ENCODE measurements at places on chromosomes 5 and 9.

GRCh38 chr5:137716337-137716736, 19.6 kb downstream of the KLHL3 start:
- no peak for DNase-seq

- DNase-seq, result no peak
Observed at GRCh38 chr5:179373101-179373934, 28.1 kb upstream of the ADAMTS2 start.

DNA sequence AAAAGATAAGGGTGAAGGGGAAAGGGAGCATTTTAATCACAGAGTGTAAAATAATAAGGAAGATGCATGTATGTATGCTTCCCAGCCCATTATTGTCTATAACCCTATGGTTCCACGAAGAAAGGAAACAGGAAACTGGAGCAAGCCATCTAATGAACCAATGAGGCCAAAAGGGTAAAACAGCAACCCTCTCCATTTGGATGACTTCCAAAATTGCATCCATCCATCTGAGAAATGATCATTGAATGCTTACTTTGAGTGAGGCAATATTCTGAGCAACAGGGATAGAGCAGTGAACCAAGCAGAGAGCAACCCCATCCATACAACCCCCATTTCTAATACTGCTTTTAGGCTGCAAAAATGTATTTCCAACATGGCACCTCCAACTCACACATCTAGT, 46.9 kb downstream of the ARL15 start:
- DNase-seq, result no peak

- peak; percentile 62 for DNase-seq
Observed at GRCh38 chr9:76996700-76997099, 22.8 kb upstream of the FOXB2 start.

DNA sequence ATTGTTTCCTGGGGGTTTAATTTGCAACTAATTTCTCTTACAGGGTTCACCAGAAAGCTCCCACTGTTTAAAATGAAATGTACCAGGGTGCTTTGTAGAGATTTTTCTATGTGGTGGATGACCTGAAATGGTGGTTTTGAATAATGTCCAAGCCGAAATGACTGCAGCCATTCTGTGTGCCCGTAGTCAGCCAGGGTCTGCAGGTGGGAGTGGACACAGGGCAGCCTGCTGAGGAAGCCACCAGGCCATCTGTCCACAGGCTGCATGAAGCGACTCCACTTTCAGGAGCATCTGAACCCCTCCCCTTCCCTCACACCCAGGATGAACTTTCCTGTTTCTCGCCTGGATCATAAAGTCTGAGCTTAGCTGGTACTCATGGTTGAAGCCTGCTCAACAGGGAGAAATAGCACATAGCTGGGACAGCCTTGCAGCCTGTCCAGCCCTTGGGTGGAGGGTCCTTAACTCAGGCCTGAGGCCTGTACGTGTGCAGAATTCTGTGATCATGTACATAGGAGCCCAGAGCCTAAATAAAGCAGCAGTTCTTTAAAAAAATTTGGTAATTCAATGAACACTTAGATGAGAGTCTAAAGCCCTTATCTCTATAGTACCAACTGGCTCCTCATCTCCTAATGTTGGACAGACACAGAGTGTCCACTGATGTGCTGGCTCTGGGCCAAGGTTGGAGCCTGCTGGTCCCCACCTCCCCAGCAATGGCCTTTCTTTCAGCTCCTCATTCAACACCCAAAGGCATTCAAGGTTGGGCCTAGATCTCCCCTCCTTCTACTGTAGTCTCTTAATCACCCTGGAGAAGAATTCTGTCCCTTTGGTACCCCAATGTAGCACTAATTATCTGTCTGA, 72.8 kb downstream of the SHB start:
- DNase-seq, result no peak

DNA sequence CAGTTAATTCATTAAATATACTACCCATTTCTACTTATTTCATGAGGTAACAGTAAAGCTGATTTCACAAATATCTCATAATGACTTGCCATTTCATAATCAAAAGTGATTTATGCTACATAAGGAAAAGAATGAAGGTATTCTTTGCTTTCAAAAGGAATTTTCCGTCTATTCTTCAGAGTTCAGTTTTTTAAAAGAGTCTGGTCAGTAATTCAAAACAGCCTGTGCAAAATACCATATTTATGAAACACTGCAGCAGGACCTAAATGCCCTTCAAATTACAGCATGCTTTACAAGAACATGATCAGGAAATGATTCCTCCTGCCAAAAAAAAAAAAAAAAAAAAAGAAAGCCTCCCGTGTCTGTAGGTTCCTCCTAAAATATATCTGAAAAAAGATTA, 154.7 kb downstream of the KIAA0825 start:
- no peak for DNase-seq

DNA sequence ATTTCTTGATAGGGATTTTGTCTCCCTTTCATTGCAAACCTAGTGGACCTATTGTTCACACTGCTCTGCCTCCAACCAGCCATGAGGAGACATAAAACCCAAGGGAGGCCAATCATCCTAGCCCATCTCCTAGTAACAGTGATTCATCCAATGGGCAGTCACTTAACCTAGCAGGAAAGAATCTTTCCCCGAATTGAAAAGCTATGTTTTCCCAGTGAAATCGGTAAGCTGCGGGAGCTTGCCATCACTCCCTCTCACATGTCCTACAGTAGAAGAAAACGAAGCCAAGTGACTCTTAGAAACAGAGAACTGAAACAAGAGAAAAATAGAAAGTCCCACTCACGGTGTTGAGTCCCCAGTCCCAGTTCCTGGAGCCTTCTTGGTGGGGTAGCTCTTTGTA, 123.3 kb downstream of the SUSD1 start:
- no peak for DNase-seq

- DNase-seq, result no peak
Observed at GRCh38 chr9:120919843-120920805, 6.5 kb downstream of the TRAF1 start.

GRCh38 chr5:57368010-57368409, 114.6 kb downstream of the ACTBL2 start:
- no peak for DNase-seq

DNA sequence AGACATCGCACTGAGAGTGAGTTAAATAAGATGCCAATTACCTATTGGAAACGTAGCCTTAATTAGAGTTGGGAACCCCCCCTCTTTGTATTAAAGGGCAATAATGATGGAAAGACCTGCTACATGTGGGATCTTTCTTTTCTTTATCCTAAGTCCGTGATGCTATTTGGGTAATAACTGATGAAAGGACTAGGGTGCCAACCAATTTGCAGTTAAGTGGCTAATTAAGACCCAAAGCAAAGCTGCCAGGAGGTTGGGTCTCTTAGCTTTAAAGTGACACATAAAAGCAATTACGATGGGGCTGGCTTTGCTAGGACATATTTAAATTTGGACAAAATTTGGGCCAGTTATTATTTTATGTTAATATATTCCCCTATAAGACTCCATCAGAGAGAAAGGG, 728.8 kb downstream of the NR2F1-AS1 start:
- DNase-seq, result no peak

DNA sequence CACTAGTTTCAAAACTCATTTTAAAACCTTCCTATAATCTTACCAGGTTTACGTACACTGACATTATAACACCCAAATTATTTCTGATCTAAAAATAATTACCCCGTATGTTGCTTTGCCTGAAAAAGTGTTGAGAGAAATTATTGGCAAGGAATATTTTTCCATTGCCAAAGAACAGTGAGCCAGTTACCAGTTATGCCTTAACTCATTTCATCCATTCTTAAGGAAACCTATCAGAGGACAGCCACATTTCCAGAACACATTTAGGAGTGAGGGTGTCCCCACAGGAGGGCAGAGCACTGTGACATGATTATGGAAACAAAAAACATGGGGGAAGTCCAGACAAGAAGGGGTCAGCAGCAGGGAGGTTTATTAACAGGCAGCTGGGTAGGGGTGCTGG, 52.2 kb downstream of the GABBR2 start:
- DNase-seq, result peak; percentile 43

GRCh38 chr5:132258102-132259068, 889 bp downstream of the PDLIM4 start:
- DNase-seq, result no peak

DNA sequence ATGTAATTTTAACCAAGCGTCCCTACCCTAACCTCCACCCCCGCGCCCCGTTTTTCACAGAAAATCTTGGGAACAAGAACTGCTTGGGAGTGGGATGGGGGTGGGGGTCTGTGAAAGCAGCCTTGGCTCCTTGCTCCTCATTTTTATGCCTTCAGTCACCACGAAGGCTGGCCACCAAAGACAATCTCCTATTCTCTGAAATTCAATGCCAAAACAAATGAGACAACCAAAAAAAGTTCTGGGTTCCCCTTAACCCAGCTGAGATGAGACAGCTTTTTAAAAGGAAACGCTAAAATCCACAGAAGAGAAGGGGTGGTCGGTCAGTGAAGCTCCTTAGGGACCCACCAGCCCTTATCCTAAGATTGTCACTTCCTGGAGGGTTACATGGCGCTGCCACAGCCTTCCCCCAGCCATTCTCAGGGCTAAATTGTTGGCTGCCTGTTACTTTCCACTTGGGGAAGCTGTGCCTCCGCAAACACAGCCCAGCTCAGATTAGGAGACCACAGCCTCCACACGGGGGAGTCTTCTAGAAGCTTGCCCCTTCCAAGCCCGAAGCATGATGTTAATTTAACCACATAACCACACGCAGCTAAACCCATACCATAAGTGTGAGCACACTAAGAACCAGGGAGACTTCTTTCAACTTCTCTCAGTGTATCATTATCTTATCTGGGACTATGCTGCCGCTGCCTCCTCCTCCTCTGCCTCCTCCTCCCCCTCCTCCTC, 136.3 kb downstream of the FOXD1 start:
- DNase-seq, result no peak

- peak; percentile 46 for DNase-seq
Observed at GRCh38 chr5:673831-674629, 19.1 kb downstream of the TPPP start.

DNA sequence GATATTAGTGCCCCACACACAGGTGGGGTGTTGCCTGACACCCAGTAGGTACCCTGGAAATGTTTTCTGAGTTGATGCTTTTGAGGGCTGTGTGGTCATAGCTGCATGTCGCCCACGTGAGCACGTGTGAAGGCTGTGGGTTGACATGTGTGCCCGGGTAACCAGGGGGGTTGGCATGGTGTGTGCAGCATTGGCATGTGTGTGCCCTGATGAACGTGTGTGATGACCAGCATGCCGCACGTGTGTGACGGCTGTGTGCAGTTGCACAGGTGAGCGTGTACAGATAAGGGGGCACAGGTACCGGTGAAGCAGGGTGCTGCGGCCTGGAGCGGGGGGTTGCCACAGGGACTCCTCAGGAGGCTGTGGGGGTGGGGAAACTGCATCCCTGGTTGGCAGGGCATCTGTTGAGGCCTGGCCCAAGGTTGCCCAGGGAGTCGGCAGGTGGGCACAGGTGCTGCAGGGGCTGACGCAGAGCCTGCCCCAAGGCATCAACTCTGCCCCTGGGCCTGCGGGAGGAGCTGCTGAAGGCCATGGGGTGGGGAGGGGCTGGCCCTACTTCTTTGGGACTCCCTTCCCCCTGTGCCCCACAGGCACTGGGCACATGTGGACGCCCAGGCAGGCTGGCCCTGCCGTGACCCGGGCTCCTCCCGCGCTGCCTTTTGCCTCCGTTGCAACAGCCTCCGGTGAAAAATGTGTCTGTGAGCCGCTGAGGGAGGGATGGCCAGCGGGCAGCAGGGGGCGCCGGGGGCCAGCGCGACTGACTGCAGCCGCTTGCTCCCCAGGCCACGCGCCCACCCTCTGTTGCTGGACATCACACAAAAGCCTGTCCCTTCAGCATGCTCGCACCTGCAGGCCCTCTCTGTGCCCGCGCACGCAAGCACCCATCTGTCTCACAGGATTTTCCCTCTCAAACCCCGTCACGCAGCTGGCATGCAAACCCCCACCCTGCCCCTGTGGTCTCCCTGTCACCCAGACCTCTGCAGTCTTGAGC, 2.2 kb downstream of the UNC5A start:
- no peak for DNase-seq

DNA sequence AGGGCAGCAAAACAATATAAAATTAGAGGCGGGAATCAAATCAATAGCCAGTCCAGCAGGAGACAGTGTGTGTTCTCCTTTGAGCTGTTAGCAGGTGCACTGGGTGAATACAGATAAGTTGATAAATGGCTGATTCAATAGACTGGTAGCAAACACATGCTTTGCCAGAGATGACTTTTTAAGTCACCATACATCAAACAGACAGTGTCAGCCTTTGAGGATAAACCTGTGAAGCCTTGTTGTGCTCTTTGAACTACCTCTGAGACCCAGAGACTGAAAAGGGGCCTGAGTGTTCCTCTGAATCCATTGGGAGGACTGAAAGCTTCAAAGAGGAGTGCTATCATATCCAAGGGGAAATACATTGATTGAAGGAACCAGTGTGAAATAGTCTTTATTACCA, 301.9 kb downstream of the RASEF start:
- DNase-seq, result no peak

DNA sequence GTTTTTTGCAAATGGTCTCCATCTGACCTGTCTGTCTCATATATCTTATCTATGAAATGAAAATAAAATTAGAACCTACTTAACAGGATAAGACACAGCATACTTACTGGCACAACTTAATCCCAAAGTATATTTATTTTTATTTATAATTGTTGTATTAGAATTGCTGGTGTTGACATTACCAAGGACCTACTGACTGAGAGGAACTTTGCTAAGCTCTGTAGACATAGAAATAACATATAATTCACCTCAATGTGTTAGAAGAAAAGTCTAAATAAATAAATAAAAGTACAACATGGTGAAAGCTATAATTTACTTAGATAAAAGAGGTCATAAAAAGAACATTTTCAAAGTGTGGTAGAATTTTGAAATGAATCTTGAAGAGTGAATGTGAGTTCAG, 1650.5 kb upstream of the NUDT12 start:
- DNase-seq, result no peak

- DNase-seq, result no peak
Observed at GRCh38 chr9:123389070-123389469, 33.1 kb downstream of the CRB2 start.

GRCh38 chr5:111075520-111075919, 4.0 kb downstream of the TSLP start:
- no peak for DNase-seq

- no peak for DNase-seq
Observed at GRCh38 chr9:38294220-38294960, 98.1 kb upstream of the ALDH1B1 start.

DNA sequence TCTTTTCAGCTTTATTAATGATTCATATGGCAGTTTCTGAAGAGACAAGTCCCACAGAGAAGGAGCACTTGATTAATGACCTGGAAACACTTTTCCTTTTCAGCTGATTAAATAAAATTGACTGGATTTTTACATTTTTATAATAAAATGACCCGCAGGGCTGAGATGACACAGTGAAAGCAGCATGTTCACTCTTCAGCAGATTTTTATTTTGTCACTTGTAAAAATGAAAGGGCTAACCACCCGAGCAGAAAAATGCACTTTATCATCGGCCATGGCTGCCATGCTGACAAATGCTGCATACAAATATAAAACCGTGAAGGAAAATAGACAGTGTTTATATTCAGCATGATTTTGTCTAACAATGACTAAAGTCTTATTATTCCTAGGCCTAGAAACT, 321.6 kb upstream of the ITGA1 start:
- DNase-seq, result no peak

DNA sequence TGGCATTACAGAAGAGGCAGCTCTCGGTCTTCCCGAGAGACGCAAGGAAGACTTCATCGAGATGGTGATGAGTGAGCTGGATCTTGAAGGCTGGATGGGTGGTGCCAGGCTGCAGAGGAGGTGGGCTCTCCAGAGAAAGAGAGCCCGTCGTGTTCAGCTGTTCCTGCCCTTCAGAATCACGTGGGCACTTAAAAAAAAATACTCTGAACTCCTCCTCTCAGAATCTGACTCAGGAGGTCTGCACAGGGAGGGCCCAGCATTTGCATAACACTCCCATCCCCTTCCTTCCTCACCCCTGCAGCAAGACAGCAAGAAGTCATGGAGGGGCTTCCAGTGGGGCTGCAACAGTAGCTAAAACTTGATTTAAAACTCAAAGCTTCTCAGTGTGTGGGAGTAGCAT, 203.0 kb downstream of the ATPSCKMT start:
- DNase-seq, result no peak

Measured in dorsolateral prefrontal cortex (tissue), 122 donors.